ENCODE measurements at places on chromosomes 5 and 9.

DNA sequence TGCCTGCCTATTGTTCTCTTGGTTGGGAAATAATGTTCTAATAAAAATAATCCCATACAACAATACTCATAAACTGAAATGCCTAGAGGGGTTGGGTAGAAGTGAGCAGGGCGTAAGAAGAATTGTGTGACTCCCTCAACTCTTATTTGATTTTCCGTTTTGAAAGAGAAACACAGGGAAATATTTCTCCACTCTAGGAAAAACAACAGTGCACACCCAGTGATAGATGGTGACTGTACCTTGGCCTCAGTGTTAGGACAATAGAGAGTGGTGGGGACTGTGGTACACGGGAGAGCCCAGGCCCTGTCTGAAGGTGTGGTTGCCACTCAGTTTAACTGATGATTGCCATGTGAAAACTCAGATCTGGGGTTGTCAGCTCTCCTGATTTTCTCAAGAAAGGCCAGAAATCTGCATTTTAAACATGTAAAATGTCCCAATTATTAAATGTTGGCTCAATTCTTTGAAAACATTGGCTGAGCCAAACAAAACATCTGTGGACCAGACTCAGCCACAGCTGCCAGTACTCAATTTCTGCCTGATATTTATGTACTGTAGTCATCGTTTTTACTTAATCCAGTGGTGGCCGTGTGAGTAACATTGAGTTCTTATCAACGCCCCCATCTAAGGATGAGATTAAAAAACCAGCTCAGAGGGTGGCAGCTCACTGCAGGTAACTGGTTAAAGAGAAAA lies 103.8 kb upstream of the ZNF618 start:
- no peaks in the 10 kb centered on the region for H3K27me3 ChIP-seq
- DNase-seq: no peak
- no peaks in the 10 kb centered on the region for H3K36me3 ChIP-seq
- no peaks in the 10 kb centered on the region for H3K4me1 ChIP-seq
- H3K27ac ChIP-seq: no peak overlapping the region

DNA sequence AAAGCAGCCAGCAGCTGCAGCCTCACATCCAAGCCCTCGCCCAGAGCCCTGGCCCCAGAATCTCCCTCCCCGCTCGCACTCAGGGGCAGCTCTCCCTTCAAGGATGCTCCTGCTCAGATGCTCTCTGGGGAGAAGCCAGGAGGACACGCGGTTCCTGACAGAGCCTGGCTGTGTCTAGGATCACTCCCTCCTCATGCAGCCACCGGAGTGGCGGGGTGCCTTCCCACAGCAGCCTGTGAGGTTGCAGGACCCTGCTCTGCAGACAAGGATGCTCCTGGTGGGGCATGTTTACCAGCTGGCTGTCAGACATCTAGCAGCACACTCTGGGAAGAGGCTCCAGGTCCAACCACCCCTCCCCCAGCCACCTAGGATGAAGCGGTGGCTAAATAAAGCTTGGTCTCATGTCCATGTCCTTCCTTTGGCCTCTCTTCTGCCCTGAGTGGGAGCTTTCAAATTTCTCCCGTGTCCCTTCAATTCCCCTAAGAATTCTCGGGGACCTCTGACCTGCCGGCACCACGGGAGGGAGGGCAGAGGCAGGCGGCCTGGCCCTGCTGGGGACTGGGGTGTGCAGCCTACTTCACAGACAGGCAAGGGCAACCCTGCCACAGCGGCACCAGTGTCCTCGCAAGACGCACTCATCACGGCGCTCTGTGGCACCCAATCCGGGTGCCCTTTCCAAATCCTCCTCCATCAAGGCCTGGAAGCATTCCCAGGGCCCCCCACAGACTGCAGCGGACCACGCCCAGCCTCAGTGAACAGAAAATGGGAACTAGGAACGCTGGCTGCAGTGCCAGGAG lies 88.3 kb upstream of the SARDH start:
- no peaks in the 10 kb centered on the region for H3K36me3 ChIP-seq
- no peak for DNase-seq
- H3K27me3 ChIP-seq: no peaks in the 10 kb centered on the region
- H3K4me1 ChIP-seq: no peaks in the 10 kb centered on the region

DNA sequence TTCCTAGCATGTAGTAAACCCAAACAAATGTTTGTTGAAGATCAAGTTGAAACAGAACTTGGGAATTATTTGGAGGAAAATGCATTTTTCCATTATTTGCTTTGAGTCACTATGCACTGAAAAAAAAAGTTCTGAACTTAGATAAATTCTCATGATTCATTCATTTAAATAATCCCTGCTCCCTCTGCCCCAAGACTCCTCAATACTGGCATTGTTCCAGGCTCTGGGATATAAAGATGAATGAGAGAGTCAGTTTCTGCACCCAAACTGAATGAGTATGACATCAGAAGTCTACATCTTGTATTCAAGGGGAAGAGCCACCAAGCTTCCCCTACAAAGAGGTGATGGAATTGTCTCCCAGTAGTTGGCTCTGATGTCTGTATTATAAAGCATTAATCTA lies 123.9 kb downstream of the SEC61B start:
- no peak for DNase-seq
- no peak overlapping the region for H3K27ac ChIP-seq
- H3K36me3 ChIP-seq: no peaks in the 10 kb centered on the region
- H3K4me3 ChIP-seq: no peak overlapping the region

DNA sequence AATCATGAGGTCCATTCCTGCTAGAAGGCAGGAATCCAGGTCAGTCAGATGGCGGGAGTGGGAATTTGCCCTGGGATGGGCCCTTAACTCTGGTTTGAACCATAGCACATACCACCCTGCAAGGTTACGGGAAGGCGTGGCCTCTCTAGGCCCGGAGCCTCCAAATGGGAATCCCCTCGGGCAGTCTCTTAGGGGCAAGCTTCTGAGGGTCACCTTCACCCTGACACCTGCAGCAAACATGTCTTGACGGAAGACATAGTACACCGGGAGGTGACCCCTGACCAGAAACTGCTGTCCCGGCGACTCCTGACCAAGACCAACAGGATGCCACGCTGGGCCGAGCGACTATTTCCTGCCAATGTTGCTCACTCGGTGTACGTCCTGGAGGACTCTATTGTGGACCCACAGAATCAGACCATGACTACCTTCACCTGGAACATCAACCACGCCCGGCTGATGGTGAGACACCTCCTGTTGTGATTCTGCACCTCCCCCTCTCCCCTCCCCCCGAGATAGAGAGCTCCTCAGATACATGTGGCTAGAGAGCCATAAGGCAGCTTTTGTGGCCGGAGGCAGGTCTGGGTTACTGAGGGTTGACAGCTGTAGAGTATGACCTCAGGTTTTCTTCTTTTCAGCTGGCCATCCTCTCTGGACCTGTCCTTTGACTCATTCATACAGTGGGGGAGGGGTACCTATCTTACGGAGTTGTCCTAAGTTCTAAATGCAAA lies 957 bp downstream of the PRELID1 start:
- peaks cover 29% of the 10 kb centered on the region for H3K4me1 ChIP-seq
- H3K36me3 ChIP-seq: peaks cover 8% of the 10 kb centered on the region
- peak overlapping the region; percentile 94 for H3K27ac ChIP-seq
- no peak for DNase-seq
- H3K27me3 ChIP-seq: no peaks in the 10 kb centered on the region
